ENCODE measurements at places on chromosomes 2 and 18. TPM values are rescaled to one million over a fixed set of nuclear protein-coding genes. Genes with fewer than 3 reads are reported as not detected.

GRCh38 chr2:119491776-119492525 is 32.3 kb downstream of the SCTR start:
- DNase-seq = no peak

- no peak for DNase-seq
Measured at GRCh38 chr2:186327251-186327868, 158.7 kb upstream of the ZC3H15 start.

DNA sequence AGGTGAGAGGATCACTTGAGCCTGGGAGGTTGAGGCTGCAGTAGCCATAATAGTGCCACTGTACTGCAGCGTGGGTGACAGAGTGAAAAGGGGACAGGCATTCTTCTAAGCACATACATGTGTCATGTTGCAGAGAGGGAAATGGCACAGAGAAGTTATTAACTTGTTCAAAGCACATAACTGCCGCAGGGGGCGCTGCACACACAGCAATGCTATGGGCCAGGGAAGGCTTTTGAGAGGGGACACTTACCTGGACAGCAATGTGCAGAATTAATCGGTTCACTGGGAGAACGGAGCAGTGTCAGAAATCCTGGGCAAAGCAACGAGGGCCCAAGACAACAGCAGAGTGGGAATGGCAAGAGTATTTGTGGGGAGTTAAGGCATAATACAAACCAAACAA is 2.4 kb downstream of the SCYGR8 start:
- no peak for DNase-seq

DNA sequence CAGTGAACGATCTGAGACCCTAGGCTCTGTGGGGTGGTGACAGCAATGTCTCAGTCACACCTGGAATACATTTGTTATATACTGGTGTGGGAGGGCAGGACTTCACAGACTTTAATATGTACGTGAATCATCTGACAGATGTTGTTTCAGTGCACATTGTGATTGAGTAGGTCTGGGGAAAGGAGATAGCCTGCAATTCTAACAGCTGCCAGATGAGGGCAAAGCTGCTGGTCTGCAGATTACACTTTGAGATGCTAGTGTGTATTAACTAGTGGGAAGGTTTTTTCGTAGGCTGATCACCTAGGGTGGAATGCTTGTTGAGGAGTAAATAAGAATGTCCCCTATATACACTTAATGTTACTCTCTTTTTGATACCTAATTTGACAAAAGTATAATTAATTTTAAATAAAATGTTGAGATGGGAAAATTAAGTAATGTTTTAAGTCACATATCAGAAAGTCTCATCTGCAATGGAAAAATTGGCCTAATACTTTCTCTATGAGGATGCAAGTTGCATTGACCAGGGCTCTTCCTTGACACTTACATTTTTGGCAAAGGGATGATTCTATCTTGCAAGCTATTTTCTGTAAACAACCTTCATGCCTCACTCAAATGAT is 496.9 kb upstream of the HNMT start:
- DNase-seq = peak; percentile 2

GRCh38 chr2:50955081-50955480 is 76.9 kb downstream of the NRXN1 start:
- DNase-seq = no peak

DNA sequence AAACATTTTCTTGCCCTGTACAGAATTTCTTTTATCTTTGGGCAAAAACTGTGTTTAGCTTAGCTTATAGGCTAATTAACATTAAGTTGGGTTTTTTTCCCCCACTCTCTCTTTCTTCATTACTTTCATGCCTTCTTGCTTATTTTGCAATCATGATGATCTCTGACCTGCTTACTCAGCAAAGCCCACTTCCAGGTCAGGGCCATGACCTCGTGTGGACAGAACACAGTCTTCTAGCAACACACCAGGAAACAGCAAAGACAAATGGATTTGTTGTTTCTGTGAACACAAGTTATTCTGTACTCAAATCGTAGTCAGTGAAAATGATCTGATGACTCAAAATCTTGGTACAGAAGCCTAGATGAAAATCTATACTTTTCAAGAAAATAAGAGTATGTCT is 60.7 kb downstream of the SPATS2L start:
- no peak for DNase-seq

- DNase-seq = no peak
Measured at GRCh38 chr2:167504061-167504460, 615.8 kb downstream of the XIRP2 start.

- DNase-seq = no peak
Measured at GRCh38 chr2:181857483-181857882, 34.0 kb upstream of the ITPRID2 start.

DNA sequence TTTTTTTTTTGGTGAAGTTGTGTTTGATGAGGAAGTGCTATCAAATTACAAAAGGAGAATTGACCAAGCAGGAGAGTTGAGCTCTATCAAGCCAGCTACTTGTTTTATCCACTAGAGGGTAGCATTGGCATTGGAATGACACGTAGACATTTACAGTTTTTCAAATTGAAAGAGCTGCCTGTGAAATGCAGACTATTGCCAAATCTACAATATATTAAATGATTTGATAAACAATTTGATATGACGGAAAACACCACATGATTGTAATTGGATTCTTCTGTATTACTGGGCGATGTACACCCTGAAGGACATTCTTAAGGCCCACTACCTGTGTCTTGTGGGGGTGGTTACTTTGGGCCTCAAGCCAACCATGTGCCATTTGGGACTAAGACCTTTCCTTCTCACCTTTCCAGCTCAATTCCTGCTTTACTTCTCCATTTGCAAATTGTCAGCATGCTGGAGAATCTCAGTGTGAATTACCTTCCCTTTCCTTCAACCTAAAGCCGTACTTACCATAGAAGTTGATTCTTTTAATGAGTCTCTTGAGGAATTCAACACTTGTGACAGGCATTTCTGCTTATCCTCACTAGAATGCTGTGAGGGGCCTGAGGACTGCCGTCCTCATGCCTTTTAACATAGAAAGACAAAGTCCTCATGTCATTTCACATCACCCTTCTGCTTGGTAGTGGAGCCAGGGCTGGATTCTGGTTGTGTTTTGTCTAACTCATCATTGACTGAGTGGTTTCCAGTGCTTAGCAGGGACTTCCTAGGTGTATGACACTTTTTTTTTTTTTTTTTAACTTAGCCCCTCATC is 134.8 kb upstream of the THUMPD2 start:
- peak; percentile 32 for DNase-seq

DNA sequence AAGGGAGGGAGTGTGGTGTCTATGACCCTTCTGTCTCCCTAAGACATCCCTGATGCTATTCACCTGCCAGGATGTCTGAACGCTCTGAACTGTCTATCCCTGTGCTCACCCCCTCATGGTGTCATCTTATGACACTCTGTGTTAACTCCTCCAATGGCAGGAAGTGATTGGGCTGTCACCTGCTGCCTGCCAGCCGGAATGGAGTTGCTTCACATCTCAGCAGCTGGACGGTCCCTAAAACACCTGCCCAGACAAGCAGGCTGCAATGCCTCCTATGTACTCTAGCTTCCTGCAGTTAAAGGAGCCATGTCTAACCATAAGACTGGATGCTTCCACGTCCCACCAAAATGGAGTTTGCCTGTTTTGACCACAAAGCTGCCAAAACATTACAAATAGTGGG is 99.9 kb downstream of the CPO start:
- DNase-seq = no peak

GRCh38 chr2:111535404-111535803 is 348.6 kb downstream of the ANAPC1 start:
- no peak for DNase-seq

- no peak for DNase-seq
Measured at GRCh38 chr18:27771571-27771970, 405.4 kb downstream of the CDH2 start.

- no peak for DNase-seq
Measured at GRCh38 chr2:1739961-1740715, 4.2 kb downstream of the PXDN start.

DNA sequence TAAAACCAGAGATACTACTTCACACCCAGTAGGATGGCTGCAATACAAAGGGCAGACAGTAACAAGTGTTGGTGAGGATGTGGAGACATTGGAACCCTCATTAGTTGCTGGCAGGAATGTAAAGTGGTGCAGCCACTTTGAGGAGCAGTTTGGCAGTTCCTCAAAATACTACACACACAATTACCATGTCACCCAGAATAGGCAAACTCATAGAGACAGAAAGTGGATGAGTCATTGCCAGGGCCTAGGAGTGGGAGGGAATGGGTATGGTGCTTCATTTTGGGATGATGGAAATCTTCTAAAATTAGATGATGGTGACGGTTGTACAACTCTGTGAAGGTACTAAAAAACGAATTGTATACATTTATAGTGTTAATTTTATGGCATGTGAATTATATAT is 54.8 kb downstream of the ATP9B start:
- no peak for DNase-seq

DNA sequence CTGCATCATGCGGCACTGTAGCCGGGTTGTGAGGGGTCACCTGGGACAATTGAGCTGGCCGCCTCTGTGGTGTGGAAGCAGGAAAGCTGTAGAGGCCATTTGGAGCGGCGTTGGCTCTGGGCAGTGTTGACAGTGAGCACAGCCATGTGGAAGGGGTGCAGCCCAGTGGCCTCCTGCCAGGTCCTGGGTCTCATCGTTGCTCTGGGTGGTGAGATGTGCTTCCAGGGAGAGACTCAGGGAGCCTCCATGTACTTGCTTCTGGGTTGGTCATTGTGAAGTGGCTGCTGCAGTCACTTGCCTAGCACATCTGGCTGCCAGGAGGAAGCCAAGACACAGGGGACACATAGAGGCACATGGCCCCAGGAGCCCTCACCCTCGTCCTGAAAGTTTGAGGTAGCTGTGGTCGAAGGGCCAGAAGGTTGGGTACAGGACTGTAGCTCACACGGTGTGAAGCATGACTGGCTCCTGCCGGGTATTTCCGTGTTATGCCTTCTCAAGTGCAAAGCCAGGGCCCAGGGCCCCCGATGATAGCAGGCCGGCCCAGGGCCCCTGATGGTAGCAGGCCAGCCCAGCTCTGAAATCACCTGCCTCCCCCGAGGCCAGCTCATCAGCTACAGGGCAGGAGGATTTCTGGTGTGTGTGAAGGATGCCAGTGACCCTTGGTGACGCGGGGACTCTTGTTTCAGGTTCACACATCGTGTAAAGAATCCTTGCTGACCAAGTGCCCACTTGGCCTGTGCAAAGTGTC is 82.6 kb downstream of the DGKD start:
- no peak for DNase-seq

DNA sequence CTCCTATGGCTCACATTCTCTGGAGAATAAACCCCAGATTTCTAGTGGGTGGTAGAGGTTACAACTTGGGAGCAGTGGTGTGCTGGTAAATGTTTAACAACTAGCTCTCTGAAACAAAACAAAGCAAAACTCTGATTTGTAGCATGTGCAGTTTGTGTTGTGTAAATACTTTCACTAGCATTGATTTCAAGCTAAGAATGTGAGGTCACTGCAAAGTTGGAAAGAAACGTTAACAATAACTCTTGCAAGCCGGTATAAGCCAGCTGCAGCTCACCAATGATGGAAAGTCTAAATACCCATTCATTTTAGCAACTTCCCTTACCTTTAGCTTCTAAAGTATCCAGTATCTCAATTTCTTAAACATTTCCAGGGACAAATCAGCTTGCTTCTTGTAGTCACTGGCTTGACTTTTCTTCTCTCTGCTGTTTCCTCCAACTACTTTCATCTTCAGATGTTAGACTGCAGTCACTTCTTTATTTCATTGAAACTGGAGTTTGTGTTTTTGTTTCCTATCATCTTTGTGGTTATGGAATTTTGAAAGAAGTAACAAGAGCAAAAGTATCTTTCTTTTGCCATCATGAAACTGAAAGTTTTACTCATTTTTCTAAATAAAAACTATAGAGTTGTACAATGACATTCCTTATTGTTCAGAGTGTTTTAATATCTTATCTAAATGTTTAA is 140.2 kb downstream of the PLCL1 start:
- DNase-seq = no peak

DNA sequence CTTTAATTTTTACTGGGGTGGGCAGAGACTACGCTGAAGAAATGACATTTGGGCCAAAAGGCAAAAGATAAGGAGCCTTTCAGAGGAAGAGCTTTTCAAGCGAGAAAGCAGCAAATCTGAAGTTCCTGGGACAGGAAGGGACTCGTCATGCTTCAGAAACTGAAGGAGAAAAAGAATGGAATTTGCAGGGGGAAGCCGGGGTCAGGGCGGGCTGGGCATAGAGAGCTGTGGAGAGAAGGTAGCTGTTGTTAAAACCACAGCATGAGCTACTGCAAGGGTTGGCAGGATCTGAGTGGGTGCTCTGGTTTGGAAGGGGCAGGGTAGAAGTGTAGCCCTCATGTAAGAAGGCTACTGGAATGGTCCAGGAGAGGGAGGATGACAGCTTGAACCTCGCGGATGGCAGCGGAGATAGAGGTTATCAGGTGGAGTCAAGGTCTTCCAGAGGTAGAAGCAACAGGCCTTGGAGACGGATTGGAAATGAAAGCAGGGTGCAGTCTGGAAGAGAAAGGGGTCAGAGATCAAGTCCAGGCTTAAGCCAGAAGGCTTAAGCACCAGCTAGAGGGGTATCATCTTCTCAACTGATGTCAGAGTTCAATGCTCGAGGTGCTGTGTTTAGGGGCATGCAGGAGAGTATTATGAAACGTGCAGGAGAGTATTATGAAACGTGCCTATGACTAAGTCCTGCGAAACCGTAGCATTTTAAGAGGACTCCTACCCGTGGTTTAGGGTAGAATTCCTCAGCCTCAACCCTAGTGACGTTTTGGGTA is 18.9 kb downstream of the ATP8B1 start:
- DNase-seq = no peak

- DNase-seq = no peak
Measured at GRCh38 chr2:220458051-220458450, 830.6 kb downstream of the SLC4A3 start.

GRCh38 chr2:11395389-11395788 is 51.0 kb upstream of the ROCK2 start:
- DNase-seq = no peak

- DNase-seq = no peak
Measured at GRCh38 chr18:77648411-77648810, 398.8 kb downstream of the GALR1 start.

GRCh38 chr2:43238176-43238575 is 11.8 kb upstream of the ZFP36L2 start:
- DNase-seq = no peak

The CFAP210 gene
- total RNA-seq = not detected

The IL18RAP gene
- total RNA-seq = 9.5 TPM

The DRC1 gene
- not detected for total RNA-seq

The DLX2 gene
- 0.23 TPM for total RNA-seq

The STARD6 gene
- total RNA-seq = not detected

The NOSTRIN gene
- total RNA-seq = not detected

The CFAP65 gene
- total RNA-seq = not detected

The CD28 gene
- 206 TPM for total RNA-seq

The PAX8 gene
- total RNA-seq = 4.3 TPM

The HOXD12 gene
- total RNA-seq = not detected
